ENCODE measurements at places on chromosomes 6 and 20. TPM values are rescaled to one million over a fixed set of nuclear protein-coding genes. Genes with fewer than 3 reads are reported as not detected.

The TFAP2A gene
- total RNA-seq: 77.0 TPM

GRCh38 chr6:143901885-143902750 is 37.8 kb downstream of the ZC2HC1B start:
- no peak for DNase-seq

DNA sequence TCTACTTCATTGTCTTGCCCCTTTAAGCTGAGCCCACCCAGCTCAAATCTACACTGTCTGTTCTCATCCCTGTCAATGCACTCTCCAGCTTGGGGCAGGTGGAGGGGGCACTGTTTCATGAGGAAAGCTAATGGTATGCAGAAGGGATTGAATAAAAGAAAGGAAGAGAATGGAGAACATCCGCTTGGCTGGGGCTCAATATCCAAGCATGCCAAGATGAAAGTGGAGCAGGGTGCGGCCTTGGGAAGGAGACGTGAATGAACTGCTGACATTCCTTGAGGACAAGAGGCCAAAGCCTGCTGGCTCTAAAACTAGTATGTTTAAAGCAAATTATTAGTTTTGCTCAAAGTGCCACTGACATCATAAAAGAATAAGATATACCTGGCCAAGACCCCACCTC is 24.2 kb downstream of the AKAP12 start:
- no peak for DNase-seq

The PXDC1 gene
- 15.0 TPM for total RNA-seq

Data from Calu3 (cell line).